ENCODE measurements at places on chromosomes 12 and 14.

- DNase-seq: no peak
These were observed 90.8 kb upstream of the PTPRQ start for GRCh38 chr12:80353254-80353653.

DNA sequence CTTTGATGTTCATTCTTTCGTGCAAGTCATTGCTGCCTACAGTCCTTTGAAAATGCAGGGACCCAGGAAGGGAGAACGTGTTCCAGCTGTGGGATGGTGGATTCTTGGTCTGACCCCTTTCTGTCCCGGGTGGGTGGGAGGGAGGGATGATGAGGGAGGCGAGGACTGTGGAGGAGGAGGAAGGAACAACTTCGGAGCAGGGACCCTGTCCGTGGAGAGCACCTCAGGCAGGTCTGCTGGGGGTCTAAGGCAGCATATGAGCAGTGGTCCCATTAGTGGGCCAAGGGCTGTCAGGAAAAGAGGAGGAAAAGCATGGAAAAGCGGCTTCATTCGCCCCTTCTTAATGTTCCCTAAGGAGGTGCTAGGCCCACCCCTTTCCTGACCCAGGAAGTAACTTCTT is 36.0 kb downstream of the CACNA2D4 start:
- DNase-seq: no peak

GRCh38 chr14:51674294-51675002 is 22.7 kb downstream of the FRMD6 start:
- DNase-seq: no peak

- no peak for DNase-seq
These were observed 11.5 kb downstream of the MUCL1 start for GRCh38 chr12:54865683-54866324.

DNA sequence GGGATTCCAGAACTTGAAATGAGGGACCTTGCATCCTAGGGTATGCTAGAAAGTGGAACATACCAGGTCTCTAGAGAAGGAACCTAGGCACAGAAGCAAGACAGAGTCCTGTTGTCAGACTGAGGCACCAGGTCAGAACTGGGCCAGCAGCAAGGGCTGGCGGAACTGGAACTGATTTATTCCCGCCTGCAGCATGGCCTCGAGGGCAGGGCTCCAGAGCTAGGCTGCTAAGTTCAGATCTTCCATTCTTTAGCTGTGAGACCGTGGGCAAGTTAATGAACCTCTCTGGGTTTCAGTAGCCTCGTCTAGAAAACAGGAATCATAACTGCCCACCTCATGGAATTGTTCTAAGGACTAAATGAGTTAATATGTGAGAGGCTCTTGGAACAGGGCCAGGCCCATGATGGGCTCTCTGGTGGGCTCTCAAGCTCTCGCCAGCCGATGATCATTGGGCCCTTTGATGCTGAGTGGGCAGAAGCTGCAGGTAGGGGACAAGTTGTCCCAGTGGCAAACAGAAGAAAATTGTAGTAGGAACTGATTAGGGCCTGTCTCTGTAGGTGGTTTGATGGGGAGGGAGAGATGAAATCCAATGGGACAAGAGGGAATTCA is 199.8 kb downstream of the ZFP36L1 start:
- no peak for DNase-seq

GRCh38 chr12:116474331-116474730 is 84.8 kb upstream of the MAP1LC3B2 start:
- DNase-seq: no peak

GRCh38 chr14:94022532-94023411 is 3.4 kb upstream of the OTUB2 start:
- no peak for DNase-seq

DNA sequence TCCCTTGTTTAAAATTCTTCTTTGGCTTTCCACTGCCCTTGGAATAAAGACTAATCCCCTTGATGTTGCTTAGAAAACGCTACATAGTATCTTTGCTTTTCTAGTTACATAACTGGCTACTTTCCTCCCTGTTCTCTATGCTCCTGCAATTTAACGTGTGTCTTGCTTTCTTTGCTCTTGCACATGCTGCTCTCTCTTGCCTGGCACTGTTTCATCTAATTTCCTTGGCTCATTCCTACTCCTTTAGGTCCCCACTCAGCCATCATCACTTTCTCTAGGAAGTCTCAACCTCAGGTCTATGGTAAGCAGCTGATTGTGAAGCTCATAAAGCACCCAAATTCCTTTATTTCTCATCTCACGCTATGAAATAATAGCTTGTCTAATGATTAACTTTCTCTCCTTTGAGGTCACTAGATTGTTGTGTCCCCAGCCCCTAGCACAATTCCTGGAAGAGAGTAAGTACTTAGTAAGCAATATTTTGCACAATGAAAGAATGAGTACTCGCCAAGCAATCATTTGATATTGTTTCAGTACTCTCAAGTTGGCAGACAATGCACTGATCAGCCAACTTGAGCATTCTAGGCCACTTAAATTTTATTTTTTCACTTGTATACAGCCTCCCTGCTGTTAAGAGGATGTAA is 3.3 kb downstream of the ALDH6A1 start:
- no peak for DNase-seq

GRCh38 chr12:105659355-105660075 is 329.0 kb downstream of the C12orf75 start:
- no peak for DNase-seq

- DNase-seq: no peak
These were observed 502.9 kb upstream of the STXBP6 start for GRCh38 chr14:25552826-25553225.

GRCh38 chr14:64952598-64953309 is 10.2 kb upstream of the GPX2 start:
- no peak for DNase-seq

DNA sequence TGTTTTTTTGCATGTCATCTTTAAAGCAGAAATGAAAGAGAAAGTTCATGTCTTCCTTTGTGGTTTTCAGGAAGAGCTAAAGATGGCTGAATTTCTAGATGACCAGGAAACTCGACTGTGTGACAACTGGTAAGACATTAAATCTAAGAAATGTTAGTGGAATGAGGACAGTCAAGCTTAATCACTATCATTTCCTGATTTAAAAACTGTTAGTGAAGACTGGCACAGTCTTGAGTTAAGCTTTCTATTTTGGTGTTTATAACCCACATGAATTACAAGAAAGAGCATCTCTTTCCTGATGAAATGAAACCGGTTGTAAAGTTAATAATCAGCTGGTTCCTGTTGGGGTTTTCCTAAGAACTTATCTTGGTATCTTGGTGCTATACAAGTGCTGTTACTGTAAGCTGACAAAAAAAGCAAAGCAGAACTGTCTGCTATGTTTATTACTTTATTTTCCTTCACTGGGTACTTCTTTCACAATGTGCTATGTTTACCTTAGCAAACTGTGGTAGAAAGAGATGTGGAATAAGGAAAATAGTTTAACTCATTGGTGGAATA is 5.2 kb downstream of the TRAFD1 start:
- peak; percentile 20 for DNase-seq

- peak; percentile 14 for DNase-seq
These were observed 6.2 kb downstream of the ANKRD13A start for GRCh38 chr12:110005319-110005973.

DNA sequence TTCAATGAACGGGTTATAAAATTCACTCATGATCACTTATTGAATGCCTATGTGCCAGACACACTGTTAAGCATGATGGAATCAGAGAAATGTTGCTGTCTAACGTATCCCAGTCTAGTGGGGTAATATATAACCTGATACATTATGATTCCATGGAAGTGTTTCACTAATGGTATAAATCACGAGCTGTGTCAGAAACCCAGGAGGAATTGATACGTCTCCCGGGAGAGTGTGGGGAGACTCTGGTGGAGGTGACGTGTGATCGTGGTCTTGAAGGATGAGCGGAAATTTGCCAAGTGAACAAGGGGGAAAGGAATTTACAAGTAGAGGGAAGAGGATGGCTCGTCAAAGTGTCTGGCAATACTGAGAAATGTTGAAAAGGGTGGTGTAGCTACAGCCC is 26.5 kb downstream of the MANSC1 start:
- DNase-seq: no peak

- DNase-seq: no peak
These were observed 70.3 kb upstream of the RFLNA start for GRCh38 chr12:124224535-124225110.

DNA sequence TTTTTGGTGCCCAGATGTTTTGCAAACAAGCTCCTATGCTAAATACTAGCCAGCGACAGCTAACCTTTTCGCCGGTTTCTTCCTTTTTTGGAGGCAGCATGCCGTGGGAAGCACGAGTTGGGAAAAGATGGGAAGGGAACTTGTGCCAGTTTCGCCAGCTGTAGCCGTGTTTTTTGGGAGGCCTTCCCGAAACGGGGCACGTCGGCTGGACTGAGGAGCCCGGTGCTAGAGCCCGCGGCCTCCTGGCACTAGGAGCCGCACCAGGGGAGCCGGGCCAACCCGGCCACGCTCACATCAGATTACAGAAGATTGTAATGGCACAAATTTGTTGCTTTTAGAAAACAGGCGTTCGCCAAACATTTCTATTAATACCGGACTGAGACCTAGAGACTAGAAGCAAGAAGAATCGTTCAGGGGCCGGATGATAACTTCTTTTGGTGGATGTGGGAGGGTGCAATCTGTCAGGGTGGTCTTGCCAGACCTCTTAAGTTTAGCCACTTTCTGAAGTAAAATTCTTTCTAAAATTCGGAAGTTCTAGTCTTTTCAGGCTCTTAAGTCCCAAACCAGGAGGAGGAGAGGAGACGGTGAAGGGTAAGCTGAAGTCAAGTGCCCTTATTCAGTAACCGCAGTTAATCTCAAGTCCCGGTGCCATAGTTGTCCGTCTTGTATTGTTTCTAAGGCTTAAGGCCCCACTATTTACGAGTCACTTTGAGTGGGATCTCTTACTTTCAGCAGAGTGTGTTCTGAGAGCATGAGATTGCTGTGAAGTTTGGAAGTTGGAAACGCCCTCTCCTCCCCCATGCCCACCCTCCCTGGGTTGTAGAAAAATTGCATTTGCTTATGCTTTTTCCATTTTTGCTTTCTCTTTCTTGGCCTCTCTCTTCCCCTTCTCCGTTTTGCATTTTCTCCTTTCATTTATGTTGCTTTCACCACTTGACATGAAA is 1.3 kb downstream of the RASSF3 start:
- DNase-seq: peak; percentile 53

DNA sequence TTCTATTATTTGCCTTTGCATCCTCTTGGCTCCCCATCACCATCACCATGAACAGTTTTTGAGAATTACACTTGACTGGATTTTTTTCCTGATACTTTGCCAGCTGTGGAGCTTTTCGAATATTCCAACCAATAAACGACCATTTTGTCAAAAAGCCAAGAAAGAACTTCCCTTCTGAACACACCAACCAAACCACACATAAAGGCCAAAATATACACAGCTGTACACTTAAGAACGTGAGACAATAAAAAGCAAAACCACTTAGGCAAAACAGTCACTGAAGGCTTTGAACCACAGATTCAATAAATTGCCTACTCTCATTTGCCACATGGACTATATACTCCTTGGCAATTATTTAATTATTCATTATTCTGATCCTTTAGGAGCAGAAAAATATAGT is 1.1 kb downstream of the C14orf93 start:
- no peak for DNase-seq

DNA sequence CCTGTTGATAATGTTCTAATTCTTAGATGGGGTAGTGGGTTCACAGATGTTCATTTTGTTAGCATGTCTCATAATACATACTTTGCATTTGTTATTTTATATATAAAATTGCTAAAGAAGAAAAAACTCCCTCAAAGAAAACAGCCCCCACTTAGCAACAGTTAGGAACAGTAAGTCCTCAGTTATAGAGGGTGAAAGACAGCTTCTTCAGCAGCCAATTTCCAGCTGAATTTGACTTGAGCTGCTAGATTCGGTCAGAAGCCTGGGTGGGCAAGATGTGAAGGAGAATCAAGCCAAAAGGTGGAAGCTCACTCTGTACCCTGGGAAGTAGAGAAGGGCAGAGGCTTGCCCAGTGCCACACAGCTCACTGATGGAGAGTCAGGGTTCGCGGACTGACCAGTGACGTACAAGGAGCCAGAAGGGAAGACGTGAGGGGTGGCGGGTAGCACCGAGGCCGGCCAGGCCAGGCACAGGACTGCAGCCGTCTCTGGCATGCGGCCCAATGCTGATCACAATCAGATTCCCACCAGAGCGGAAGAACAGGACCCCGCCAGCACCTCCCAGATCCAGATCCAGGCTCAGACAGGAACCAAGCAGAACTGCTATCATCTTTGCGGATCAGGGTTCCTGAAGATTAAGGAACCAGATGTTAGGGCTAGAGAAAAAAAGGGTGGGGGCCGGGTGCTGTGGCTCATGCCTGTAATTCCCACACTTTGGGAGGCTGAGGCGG is 30.4 kb upstream of the VWF start:
- DNase-seq: no peak

DNA sequence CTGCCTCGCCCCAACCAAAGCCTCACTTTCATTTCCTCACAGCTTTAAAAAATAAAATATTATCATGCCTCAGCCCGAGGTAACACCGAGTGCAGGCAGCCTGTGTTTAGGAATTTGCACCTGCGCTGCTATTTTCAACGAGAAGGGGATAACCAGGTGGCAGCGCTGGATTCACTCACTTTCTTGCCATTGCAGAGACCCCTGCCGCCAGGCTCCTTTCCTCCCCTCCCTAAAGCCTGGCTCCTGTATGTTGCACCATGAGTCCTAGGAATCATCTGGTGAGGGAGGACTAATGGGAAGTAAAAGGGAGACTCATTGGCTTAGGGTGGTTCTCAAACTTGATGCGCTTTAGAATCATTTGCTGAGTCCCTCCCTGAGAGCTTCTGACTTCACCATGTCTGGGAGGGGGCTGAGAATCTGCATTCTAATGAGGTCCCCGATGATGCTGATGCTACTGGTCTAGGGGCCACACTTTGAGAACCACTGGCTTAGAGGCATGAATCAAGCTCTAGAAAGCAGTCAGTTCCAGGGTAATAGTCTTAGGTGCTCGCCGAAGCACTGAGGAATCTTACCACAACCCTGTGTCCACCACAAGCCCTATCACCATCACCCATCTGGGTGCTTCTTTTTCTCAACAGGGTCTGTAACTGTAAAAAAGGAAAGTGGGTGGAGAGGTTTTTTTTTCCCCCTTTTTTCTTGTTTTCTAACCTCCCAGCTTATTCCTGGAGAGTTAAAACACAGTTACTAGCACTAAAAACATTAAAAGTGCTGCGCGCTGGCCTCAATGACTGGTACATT is 83.8 kb downstream of the SLC38A1 start:
- no peak for DNase-seq

DNA sequence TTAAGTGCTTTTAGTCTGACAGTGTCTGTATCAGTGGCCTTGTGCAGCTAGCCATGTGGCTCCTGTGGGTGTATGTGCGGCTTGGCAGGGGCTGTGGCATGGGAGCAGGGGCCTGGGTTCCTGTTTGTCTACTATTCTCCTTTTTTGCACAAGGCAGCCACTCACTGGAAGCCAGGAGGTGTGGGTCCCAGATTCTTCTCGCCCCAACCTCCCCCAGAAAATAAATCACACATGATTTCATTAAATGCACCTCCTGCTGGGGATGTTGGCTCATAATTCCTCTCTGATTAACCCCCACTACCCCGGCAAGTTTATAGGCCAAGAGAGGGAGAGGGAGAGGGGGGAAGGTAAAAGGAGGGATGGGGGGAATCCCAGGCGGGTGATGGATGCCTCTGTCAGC is 17.6 kb downstream of the CALCOCO1 start:
- no peak for DNase-seq

- DNase-seq: peak; percentile 47
These were observed 97.6 kb upstream of the SLC38A2 start for GRCh38 chr12:46470036-46470627.
